ENCODE measurements at places on chromosomes 6 and 20. TPM values are rescaled to one million over a fixed set of nuclear protein-coding genes. Genes with fewer than 3 reads are reported as not detected.

TINAG gene
- 0.70 TPM for total RNA-seq

TPD52L1 gene
- 91.0 TPM for total RNA-seq

WFDC12 gene
- total RNA-seq: not detected

NMBR gene
- not detected for total RNA-seq

RSPH3 gene
- total RNA-seq: 8.9 TPM

DNA sequence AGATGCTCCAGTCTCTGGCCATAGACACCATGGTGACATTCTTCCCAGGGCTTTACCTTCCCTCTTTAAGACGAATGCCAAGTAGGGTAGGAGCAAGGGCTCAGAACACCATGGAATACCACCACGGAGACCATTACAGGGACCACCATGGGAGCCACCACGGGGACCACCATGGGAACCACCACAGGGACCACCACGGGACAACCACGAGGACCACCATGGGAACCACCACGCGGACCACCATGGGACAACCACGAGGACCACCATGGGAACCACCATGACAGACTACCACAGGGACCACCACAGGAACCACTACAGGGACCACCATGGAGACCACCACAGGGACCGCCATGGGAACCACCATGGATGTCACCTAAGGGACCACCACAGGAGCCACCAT is 66.9 kb upstream of the MPC1 start:
- DNase-seq: peak; percentile 50

MCCD1 gene
- total RNA-seq: not detected

HDGFL1 gene
- total RNA-seq: not detected

GRCh38 chr20:3685341-3685740 is 3.5 kb upstream of the ADAM33 start:
- DNase-seq: no peak

GRCh38 chr6:124368131-124368530 is 564.5 kb downstream of the NKAIN2 start:
- DNase-seq: no peak

- no peak for DNase-seq
These were observed 276.3 kb downstream of the ADGRB3 start for GRCh38 chr6:68911334-68911733.

GRCh38 chr6:13163161-13163944 is 165.0 kb downstream of the TBC1D7 start:
- DNase-seq: no peak

DNA sequence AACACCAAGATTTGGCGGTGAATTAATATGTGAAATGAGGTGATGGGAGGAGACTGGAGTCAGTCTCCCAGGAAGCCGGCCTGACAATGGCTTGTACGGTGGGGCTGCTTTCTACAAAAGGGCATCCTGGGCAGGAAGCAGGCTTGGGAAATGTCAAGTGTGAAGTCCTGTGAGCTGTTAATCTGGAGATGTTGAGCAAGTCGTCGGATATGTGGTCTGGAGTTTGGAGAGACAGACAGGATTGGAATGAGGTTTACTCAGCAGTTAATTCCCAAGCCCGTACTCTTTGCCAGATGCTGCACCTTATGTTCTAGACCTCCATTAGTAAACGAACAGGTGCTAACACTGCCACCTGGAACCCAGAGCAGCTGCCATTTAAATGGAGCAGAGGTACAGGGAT is 107.7 kb upstream of the FOXC1 start:
- DNase-seq: no peak

- DNase-seq: no peak
These were observed 296.8 kb upstream of the RSPO3 start for GRCh38 chr6:126821706-126822105.

Data from cardiac septum (tissue), 1 donor.